ENCODE measurements at places on chromosomes 13 and 19. TPM values are rescaled to one million over a fixed set of nuclear protein-coding genes. Genes with fewer than 3 reads are reported as not detected.

- no peaks in the 10 kb centered on the region for H3K4me1 ChIP-seq
- H3K27me3 ChIP-seq, result no peaks in the 10 kb centered on the region
- no peak overlapping the region for H3K4me3 ChIP-seq
- no peak for DNase-seq
- H3K27ac ChIP-seq, result no peak overlapping the region
Measured at GRCh38 chr13:70473907-70474306, 365.7 kb upstream of the KLHL1 start.

DNA sequence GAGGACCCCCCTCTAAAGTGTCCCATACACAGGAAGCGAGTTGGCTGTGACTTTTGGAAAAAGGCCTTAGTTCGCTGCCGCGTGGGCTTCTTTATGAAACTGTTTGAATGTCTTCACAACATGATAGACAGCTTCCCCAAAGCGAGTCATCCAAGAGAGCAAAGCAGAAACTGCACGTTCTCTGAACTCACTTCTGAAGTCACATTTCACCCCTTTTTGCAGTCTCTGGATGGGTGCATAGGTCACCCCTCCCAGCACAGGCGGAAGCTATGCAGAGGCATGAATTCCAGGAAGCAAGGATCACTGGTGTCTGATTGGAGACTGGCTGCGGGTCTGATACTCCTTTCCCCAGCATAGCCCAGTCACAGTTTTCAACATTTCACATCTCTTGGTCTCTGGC is 10.6 kb downstream of the GPI start:
- DNase-seq, result no peak
- no peaks in the 10 kb centered on the region for H3K27me3 ChIP-seq
- no peaks in the 10 kb centered on the region for H3K36me3 ChIP-seq

DNA sequence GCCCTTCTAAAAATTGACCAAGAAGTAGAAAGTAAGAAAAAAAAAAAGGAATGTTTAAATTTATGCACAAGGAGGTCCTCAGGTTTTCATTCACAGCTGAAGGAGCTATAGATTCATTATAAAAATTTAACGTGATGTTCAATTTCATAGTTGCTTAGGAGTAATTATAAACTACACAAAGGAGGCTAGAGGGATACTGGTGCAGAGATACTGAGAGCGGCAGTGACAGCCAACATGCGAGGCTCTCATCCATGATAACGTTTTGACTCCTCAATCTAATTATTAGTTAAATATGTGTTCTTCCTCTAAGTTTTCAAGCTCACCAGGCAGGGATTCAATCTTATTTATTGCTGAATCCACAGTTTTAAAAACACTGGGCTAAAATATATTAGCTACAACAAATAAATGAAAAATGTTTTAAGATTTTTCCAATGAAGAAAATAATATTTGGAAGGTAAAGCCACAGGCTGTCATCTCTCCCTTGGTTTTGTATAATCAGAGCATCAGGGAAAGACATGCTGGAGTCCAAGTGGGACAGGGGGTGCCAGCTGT is 49.8 kb upstream of the TRPC4 start:
- peak overlapping the region; percentile 35 for H3K27ac ChIP-seq
- no peaks in the 10 kb centered on the region for H3K36me3 ChIP-seq
- DNase-seq, result no peak
- no peaks in the 10 kb centered on the region for H3K4me1 ChIP-seq
- no peak overlapping the region for H3K4me3 ChIP-seq

- no peak overlapping the region for H3K4me3 ChIP-seq
- no peak for DNase-seq
- H3K4me1 ChIP-seq, result no peaks in the 10 kb centered on the region
- no peaks in the 10 kb centered on the region for H3K36me3 ChIP-seq
- no peak overlapping the region for H3K27ac ChIP-seq
Measured at GRCh38 chr13:114260814-114261213, 20.6 kb upstream of the UPF3A start.

GRCh38 chr13:51704399-51705313 is 99.3 kb downstream of the DHRS12 start:
- H3K27me3 ChIP-seq, result no peaks in the 10 kb centered on the region
- no peaks in the 10 kb centered on the region for H3K4me1 ChIP-seq
- no peak for DNase-seq
- H3K36me3 ChIP-seq, result no peaks in the 10 kb centered on the region
- H3K27ac ChIP-seq, result no peak overlapping the region

GRCh38 chr19:16139752-16140151 is 3.7 kb upstream of the HSH2D start:
- no peak overlapping the region for H3K27ac ChIP-seq
- H3K27me3 ChIP-seq, result no peaks in the 10 kb centered on the region
- H3K4me1 ChIP-seq, result no peaks in the 10 kb centered on the region
- no peaks in the 10 kb centered on the region for H3K36me3 ChIP-seq
- DNase-seq, result no peak
- H3K4me3 ChIP-seq, result no peak overlapping the region

GRCh38 chr19:46715975-46716671 is 791 bp downstream of the PRKD2 start:
- H3K36me3 ChIP-seq, result no peaks in the 10 kb centered on the region
- peak overlapping the region; percentile 95 for H3K27ac ChIP-seq
- H3K27me3 ChIP-seq, result no peaks in the 10 kb centered on the region
- H3K4me1 ChIP-seq, result peaks cover 11% of the 10 kb centered on the region

- no peak overlapping the region for H3K27ac ChIP-seq
- no peaks in the 10 kb centered on the region for H3K36me3 ChIP-seq
- H3K4me1 ChIP-seq, result peaks cover 9% of the 10 kb centered on the region
- no peak for DNase-seq
Measured at GRCh38 chr19:53161123-53161522, 2.3 kb upstream of the ZNF347 start.

GRCh38 chr13:41811588-41812021 is 149.3 kb downstream of the VWA8 start:
- no peak overlapping the region for H3K27ac ChIP-seq
- no peak overlapping the region for H3K4me3 ChIP-seq

- DNase-seq, result no peak
- no peak overlapping the region for H3K27ac ChIP-seq
- peaks cover 15% of the 10 kb centered on the region for H3K4me1 ChIP-seq
- no peaks in the 10 kb centered on the region for H3K36me3 ChIP-seq
- H3K27me3 ChIP-seq, result no peaks in the 10 kb centered on the region
Measured at GRCh38 chr19:15421136-15421695, 2.4 kb upstream of the AKAP8L start.

- H3K36me3 ChIP-seq, result no peaks in the 10 kb centered on the region
- peaks cover 4% of the 10 kb centered on the region for H3K4me1 ChIP-seq
- no peak for DNase-seq
- no peak overlapping the region for H3K27ac ChIP-seq
Measured at GRCh38 chr19:48798937-48799336, 11.9 kb downstream of the BCAT2 start.

DNA sequence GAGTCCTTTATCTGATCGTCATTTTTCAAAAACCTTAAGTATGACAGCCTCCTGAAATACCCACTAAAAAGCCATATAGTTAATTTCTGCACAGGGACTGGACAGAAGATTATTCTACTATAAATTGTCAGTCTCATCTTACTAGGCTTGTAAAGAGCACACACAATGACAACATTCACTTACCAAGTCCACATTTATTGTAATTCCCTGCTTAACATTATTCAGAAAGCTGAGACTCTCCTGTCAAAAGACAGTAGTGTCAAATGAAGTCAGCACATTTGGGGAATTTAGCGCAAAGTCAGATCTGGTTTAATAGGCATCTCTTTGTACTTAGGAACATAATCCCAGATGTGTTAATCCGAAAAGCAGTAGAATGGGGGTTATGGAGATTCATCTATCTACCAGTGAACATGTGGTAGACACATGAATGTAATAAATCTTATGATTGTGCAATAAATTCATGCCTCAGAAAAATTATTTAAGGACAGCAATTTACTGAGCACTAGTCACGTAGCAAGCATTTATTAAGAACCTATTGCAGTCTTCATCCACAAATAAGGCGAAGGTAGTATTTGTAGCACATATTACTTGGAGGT is 224.6 kb upstream of the GPC6 start:
- H3K4me1 ChIP-seq, result no peaks in the 10 kb centered on the region
- no peak overlapping the region for H3K27ac ChIP-seq
- no peaks in the 10 kb centered on the region for H3K36me3 ChIP-seq
- H3K27me3 ChIP-seq, result no peaks in the 10 kb centered on the region
- H3K4me3 ChIP-seq, result no peak overlapping the region

- DNase-seq, result no peak
- H3K4me1 ChIP-seq, result no peaks in the 10 kb centered on the region
- H3K27me3 ChIP-seq, result no peaks in the 10 kb centered on the region
- no peak overlapping the region for H3K27ac ChIP-seq
- H3K36me3 ChIP-seq, result no peaks in the 10 kb centered on the region
- H3K4me3 ChIP-seq, result no peak overlapping the region
Measured at GRCh38 chr13:32791545-32792172, 205.4 kb downstream of the PDS5B start.

DNA sequence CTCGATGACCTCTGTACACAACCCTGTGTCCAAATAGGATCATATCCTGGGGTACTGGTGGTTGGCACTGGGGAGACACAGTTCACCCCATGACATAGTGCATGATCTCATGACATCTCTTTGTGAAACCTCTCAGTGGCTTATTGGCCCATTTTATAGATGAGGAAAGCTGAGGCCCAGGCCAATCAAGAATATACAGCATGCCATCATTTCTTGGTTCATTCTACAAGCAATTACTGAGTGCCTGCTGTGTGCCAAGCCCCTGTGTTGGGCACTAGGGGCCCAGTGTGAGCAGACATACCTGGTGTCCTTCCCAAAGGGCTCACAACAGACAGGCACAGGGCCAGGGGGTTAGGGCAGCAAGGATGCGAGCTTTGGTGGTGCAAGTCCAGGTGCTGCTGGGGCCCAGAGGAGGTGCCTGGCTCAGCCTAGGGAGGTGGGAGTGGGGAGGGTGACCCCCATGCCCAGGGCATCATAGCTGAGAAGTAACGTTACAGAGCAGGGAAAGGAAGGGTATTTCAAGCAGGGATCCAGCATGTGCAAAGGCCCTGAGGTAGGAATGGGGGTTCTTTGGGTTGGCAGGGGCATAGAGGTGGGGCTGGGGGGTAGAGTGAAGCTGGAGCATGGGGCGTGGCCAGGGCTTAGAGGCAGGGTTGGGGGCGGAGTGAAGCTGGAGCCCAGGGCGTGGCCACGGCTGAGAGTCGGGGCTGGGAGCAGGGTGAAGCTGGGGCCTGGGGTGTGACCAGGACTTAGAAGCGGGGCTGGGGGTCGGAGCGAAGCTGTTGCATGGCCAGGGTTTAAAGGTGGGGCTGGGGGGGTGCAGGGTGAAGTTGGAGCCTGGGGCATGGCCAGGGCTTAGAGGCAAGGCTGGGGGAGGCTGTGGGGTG is 20.7 kb downstream of the COLGALT1 start:
- H3K4me3 ChIP-seq, result no peak overlapping the region
- H3K27me3 ChIP-seq, result no peaks in the 10 kb centered on the region
- no peaks in the 10 kb centered on the region for H3K4me1 ChIP-seq
- no peak overlapping the region for H3K27ac ChIP-seq

DNA sequence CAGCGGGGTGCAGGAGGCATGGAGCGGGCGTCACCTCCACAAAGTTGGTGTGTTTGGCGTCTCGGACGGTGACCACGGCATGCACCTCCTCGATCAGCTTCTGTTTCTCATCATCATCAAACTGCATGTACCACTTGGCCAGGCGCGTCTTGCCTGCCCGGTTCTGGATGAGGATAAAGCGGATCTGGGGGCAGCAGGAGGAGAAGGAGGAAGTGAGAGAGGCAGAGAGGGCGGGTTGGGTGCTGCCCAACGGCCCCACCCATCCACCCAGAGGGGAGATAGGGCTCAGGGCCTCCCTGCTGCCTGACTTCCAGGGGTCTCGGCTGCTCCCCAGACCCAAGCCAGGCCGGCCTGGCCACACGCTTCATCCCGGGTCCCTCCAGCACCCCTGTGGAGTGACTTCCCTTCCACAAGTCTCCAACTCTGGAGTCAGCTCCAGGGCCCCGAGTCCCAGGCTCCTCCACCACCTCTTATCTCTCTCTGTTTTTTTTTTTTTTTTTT is 4.6 kb downstream of the AP2S1 start:
- no peak for DNase-seq
- peaks cover 20% of the 10 kb centered on the region for H3K4me1 ChIP-seq
- no peak overlapping the region for H3K27ac ChIP-seq
- no peaks in the 10 kb centered on the region for H3K36me3 ChIP-seq

DNA sequence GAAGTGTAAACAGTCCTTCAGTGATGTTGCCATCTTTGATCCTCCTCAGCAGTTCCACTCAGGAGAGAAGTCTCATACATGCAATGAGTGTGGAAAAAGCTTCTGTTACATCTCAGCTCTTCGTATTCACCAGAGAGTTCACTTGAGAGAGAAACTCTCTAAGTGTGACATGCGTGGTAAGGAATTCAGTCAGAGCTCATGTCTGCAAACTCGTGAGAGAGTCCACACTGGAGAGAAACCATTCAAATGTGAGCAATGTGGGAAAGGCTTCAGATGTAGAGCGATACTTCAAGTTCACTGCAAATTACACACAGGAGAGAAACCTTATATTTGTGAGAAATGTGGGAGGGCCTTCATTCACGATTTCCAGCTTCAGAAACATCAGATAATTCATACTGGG is 7.7 kb downstream of the ZNF230 start:
- no peak overlapping the region for H3K27ac ChIP-seq
- H3K36me3 ChIP-seq, result peaks cover 17% of the 10 kb centered on the region
- no peaks in the 10 kb centered on the region for H3K27me3 ChIP-seq
- no peaks in the 10 kb centered on the region for H3K4me1 ChIP-seq

- H3K4me3 ChIP-seq, result no peak overlapping the region
- H3K27ac ChIP-seq, result no peak overlapping the region
- no peak for DNase-seq
- no peaks in the 10 kb centered on the region for H3K27me3 ChIP-seq
- no peaks in the 10 kb centered on the region for H3K4me1 ChIP-seq
Measured at GRCh38 chr19:15584095-15584494, 30.9 kb upstream of the CYP4F8 start.

- peaks cover 3% of the 10 kb centered on the region for H3K27me3 ChIP-seq
- no peaks in the 10 kb centered on the region for H3K36me3 ChIP-seq
- no peak for DNase-seq
- no peaks in the 10 kb centered on the region for H3K4me1 ChIP-seq
- H3K4me3 ChIP-seq, result no peak overlapping the region
Measured at GRCh38 chr13:99439048-99439447, 62.2 kb upstream of the TM9SF2 start.

- peaks cover 4% of the 10 kb centered on the region for H3K36me3 ChIP-seq
Measured at GRCh38 chr13:109750221-109750775, 36.1 kb downstream of the IRS2 start.

The MAB21L1 gene
- 20.7 TPM for total RNA-seq

The RFX2 gene
- total RNA-seq, result 2.3 TPM

The ZNF493 gene
- 22.4 TPM for total RNA-seq

The DCT gene
- total RNA-seq, result not detected

The FXYD3 gene
- total RNA-seq, result 235 TPM

The IZUMO2 gene
- not detected for total RNA-seq

The KIR3DL1 gene
- total RNA-seq, result not detected

The BORA gene
- total RNA-seq, result 7.1 TPM

Measured in hepatocyte (in vitro differentiated cells).